ENCODE measurements at places on chromosomes 6 and 20. TPM values are rescaled to one million over a fixed set of nuclear protein-coding genes. Genes with fewer than 3 reads are reported as not detected.

DNA sequence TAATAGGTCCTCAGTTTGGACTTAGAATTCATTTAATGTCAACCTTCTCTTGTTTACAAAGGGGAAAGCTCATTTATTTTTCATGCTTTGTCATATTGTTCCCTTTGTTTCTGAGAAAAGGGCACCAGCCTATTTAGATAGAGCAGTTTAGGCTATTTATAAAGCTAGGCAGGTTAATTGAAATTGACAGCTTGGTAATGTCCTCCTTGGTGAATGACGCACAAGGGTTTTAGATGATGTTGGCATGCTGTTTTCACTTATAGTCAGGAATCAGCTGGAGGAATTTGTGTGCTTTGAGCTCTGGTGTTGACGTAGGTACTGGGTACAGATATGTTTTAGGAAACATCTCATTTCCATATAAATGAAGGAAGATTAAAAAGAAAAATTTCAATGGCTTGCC, 45.2 kb downstream of the BCKDHB start:
- DNase-seq: no peak

DNA sequence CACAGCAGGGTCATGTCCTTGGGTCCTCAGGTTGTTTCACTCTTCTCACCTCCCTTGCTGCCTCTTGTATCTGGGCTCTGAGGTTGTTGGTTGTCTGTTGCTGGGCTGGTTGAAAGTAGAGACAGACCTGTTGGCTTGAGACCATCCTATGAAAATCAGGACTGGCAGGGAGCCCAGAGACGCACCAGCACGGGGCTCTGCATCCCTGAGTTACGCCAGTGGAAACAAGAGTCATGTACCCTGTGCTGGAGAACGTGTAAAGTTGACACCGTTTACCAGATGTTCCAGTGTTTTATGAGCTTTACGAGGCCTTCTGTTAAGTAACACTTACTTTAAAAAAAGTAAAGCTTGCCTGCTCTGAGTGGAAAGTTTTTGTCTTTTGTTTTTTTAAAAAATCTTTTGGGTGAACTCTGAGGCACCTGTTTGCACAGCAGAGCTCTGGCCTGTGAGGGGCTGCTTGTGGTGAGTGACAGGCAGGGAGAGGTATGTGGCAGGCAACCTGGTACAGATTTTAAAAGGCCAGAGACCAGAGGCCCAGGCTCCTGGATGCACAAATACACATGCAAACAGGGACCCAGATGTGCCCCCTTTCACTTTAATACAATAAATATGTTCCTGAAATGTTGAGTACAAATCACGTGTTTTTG, 260.0 kb upstream of the SUPT3H start:
- DNase-seq: peak; percentile 35

DNA sequence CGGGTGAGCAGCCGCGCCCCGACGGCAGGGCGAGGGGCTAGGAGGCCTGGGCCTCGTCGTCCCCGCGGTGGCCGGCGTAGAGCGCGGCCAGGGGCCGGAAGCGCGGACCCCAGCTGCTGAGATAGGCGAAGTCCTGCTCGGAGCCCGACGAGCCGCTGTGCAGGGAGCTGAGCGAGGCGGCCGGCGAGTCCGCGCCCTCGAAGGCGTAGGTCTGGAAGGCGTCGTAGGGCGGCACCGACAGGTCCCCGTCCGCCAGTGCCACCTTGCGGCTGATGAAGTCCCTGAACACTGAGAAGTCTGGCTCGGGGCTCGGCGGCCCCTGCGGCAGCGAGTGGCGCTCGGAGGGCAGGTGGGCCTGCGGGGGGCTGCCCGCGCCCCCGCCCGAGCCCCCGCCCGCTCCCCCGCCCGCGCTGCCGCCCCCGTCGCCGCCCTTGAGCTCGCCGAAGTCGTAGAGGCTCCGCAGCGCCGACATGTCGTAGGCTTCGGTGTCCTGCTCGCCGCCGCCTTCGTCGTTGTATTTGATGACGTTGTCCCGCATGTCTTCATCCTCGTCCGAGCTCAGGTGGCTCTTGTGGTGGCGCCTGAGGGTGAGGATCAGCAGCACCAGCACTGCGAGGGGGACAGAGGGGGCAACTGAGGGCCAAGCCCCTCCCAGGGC, 56.5 kb downstream of the CD40 start:
- peak; percentile 3 for DNase-seq

DNA sequence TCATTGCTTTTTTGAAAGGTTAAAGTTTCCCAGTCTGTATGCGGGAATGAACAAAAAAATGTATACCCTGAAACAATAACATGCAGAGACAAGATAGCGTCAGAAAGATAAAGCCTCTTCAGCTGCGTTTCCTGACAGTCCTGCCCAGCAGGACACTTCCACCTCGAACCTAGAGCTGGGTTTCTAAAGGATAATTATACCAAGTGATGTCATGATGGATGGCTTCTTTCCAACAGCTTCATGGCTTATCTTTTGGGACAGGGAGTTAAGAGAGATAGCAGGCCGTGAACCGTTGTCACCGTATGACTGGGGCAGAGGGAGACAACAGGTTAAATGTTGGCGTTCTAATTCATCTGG, 267.6 kb upstream of the SGK1 start:
- DNase-seq: no peak

GRCh38 chr6:106728296-106728870, 99.0 kb downstream of the QRSL1 start:
- no peak for DNase-seq

DNA sequence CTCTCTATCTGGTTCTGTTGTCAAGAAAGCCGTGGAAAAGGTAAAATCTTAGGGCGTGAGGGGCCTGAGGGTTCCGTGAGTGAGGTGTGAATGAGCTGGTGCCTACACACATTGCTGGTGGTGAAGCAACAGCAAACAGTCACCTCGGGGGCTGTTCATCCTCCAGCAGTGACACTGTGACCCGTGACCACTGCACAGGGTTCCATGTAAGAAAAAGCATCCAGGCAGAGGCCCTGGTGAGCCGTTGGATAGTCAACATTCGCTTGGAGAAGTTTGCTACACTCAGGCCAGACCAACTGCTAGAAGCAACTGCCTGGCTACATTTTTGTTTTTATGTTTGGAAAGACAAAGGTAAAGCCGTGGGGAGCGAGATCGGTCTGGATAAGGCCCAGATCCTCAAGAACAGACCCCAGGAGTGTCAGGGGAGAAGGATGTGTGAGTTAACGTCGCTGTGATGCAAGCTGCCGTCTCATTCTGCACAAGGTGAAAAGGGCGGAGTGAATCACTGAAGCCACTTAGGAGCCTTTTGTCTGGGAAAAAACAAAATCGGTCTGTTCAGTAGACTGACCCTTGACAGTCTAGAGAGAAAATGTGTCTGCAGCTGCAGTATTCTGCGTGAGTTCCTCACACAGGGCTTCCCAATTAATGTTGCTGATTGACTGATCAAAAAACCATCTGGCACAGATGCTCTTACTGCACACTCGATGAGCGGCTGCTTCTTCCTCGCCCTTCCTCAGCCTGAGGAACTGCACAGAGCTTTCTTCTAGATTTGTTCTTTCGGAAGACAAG, 404.0 kb downstream of the SMOC2 start:
- no peak for DNase-seq

DNA sequence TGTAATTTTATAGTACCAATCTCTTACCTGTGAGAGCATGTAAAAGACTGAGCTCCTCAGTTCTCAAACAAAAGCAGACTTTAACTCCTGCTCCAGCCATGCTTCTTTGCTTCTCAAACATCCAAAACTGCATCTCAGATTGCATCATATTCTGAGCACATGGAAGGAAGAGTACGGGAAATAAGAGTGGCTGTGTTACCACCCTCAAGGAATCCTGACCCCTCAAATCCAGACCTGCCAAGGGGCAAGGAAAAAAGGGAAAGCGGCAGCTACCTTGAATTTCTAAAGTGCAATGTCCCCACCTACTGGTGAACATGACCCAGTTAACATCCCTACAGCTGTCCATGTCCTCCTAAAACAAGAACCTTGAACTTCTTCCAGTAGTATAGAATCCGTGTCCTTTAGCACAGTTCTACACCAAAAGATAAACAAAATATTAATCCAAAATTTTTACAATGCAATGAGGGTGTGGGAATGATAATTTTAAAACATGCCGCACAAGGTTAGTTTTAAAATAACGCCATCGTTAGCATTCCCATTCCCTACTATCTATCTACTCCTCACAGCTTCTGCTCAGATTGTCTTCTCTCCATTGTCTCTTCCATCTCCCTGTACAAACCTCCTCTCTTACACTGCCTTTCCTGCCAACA, 34.1 kb upstream of the HLA-DQB1 start:
- DNase-seq: peak; percentile 25

DNA sequence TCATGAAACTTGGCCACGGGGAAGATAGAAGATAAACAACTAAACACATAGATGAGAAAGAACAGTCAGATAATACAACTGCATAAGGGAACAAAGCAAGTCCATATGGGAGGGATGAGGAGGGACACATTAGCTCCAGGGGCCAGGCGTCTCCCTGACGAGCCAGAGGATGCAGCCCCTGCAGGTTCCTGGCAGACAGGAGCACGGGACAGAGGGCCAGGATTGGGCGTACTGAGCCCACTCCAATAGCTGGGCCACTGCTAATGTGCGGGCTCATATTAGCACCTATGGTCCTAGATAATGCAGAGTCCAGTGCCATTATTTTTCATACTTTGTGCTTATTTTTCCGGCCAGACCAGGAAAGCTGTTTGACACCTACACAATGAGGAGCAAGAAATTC, 182.9 kb downstream of the ANKRD60 start:
- no peak for DNase-seq

DNA sequence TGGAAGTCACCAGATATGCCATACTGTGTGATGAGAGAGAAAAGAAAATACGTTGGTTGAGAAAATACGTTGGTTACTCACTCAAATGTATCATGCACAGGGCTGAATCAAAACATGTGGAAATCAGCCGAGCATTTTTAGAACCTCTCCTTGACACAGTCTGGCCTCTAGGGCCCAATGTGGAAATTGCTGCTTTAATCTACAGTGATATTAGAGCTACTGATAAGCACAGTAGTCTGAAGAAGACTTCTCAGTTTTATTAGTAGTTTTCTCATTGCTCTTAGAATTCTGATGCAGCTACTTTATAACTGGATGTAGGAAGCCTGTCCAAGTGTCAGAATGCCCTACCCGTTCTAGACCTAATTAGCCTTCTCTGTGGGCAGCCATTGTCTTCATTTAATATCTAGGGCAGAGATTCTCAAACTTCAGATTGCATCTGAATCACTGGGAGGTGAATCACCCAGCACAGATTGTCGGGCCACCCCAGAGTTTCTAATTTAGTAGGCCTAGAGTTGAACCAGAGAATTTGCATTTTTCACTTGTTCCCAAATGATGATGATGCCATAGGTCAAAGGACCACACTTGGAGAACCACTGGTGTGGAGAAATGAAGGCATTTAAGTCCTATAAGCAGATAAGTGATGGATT, 229.1 kb downstream of the PLCB1 start:
- peak; percentile 67 for DNase-seq

SLC17A3 gene
- total RNA-seq: not detected

FAM110A gene
- total RNA-seq: 1.2 TPM
